ENCODE measurements at places on chromosomes 4 and X.
A peak's percentile ranks its signal among the peaks of the same experiment; 100 is the strongest.

GRCh38 chr4:91681091-91681490, 622.7 kb upstream of the GRID2 start:
- DNase-seq = no peak

DNA sequence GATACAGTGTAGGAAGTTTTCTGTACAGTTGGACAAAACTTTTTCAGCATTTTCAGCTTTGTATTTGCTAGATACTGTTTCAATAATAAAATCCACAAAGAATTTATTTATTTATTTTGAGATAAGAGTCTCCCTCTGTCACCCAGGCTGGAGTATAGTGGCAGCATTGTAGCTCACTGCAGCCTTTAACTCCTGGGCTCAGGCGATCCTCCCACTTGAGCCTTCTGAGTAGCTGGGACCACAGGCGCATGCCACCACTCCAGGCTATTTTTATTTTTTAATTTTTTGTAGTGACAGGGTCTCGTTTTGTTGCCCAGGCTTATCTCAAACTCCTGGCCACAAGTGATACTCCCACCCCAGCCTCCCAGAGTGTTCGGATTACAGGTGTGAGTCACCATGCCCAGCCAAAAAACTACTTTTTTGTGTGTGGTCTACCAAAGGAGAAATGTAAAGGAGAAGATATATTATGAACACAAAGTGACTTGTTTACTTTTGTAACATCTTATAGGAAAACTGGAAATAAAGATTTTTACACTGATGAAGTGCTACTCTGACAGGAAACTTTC, 13.0 kb upstream of the SOWAHD start:
- DNase-seq = no peak

DNA sequence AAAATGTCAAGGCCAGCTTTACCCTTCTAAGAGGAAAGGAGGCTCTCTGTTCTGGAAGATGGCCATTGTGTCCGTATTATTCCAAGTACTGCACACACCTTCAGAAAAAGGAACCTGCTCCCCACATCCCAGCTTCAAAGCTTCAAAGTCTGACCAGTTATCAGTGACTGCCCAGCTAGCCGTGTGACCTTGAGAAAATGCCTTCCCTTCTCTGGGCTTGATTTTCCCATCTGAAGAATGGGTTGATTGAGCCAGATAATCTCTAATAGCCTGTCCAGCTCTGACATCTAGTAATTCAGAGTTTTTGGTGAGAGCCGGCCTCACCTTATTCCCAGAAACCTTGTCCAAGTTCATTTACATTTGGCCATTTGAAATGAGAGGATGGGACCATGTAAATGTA, 3.0 kb downstream of the LONRF3 start:
- DNase-seq = no peak

GRCh38 chr4:81965911-81966310, 407.9 kb downstream of the HNRNPD start:
- no peak for DNase-seq

DNA sequence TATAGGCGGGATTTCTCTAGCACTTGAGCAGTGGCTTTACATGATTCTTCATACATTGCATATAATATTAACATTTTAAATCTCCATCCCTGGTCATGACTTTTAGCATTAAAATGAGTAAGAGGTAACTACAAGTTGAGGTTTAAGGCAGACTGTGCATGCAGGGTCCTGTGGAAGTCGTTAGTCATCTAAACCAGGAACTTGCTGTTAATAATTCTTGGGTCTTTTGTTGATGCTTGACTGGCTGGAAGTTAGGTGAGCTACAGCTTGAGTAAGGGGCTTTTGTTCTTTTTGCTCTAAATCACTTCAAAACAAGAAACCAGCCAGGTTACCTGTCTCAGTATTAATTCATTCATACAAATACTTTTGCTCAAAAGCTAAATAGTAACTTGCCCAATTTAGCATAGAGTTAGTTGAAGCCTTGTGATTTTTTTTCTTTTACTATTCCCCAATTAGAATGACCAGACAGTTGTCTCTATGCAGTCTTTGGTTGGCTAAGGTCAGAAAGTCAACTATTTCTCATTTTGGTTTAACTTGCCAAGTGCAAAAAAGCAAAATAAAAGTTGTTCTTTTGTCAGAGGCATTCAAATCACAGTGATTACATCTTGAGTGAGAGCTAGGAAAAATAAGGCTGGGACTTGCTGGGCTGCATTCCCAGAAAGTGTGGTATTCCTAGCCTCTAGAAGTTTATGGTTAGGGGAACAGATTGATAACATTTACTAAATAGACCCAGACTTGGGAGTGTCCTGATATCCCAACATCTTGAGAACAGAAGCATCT, 516.9 kb downstream of the PDHA2 start:
- DNase-seq = no peak

DNA sequence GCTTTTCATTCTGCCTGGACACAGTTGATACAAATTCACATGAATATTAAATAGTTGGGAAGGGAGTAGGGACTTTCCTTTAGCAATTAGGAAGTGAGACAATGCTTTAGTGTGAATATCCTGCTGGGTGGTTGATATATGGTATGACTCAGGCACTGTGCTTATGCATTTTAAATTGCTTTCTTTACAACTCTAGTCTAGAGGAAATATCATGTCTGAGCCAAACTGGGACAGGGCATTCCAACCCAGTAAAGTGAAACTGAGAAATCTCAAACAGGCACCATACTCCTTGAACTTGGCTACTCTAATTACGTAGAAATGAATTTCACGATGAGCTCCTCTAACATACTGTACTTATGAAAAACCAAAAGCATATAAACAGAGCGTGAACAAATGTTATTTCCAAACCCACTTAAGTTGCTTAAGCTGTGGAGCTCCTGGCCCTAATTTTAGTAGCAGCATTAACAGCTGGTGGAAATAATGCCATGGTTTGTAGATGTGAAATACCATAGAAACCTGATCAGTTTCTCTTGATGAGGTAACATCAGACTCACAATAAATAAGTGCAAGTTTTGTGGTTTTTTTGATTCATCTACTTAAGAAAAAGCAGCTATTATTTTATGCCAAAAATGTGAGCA, 242.9 kb upstream of the GK2 start:
- DNase-seq = no peak

DNA sequence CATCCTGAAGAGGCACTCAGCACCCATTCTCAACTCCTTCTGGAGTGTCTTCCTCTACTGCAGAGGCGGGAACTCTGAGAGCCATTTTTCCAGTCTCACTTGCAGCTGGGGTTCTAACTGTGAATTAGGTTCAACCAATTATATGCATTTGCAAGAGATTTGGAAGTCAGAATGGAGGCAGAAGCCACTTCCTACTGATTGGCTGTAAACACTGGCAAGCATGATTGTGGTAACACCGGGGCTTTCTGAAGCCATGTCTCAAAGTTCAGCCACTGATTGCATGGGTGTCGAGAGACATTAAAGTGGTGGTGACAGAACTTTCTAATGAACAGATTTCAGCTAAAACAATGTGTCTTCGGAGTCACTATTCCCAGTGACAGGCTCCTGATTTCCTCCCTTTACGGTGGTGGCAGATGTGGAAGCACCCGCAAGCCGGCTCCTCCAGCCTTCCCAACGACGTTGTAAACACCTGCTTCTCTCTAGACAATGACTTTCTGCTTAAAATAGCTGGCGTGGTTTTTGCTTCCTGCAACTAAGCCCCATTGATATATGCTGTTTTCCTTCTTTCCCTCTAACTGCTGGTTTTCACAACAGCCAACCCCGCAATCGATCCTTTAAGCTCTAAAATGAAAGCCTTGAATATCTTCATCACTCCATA, 92.0 kb downstream of the IRF2 start:
- DNase-seq = no peak

GRCh38 chrX:45954026-45954425, 591.2 kb downstream of the ZNF674 start:
- DNase-seq = no peak

GRCh38 chrX:40278340-40279090, 180.8 kb upstream of the BCOR start:
- peak; percentile 26 for DNase-seq

DNA sequence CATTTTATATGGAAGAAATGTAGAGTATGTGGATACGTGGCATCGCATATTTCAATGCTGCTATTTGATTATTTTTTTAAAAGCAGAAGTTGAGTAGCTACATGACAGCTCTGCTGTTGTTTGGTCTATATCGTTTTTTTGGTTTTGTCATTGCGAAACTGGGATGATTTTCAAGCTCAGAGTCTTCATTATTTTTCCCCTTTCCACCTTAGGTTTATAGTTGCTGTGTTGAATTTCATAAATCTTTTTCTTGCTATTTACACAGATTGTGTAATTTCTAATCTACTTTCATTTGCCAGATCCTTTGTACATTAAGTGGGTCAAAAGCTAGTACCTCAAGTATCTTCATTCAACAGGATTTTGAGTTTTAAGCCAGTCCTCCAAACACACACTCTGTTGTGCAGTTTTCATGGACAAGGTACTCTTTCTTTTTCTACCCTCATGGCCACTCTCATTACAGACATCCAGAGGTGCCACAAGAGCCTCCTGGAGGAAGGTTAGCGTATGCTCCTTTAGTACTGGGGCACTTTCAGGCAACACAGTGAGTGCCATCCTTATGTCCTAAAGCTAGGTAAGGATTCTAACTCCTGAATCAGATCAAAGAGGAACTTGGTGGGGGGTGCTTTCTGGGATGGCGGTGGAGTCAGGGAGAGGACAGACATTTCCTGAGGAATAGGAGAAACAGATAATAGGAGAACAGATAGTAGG, 123.2 kb downstream of the FHIP1A start:
- no peak for DNase-seq

DNA sequence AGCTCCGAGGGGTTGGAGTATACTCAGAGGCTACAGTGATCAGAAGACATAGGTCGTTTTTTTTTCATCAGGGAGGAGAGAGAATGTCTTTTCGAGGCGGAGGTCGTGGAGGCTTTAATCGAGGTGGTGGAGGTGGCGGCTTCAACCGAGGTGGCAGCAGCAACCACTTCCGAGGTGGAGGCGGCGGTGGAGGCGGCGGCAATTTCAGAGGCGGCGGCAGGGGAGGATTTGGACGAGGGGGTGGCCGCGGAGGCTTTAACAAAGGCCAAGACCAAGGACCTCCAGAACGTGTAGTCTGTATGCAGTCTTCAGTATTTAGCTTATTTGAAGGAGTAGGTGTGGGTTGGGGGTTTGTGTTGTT, 500 bp downstream of the GAR1 start:
- no peak for DNase-seq

DNA sequence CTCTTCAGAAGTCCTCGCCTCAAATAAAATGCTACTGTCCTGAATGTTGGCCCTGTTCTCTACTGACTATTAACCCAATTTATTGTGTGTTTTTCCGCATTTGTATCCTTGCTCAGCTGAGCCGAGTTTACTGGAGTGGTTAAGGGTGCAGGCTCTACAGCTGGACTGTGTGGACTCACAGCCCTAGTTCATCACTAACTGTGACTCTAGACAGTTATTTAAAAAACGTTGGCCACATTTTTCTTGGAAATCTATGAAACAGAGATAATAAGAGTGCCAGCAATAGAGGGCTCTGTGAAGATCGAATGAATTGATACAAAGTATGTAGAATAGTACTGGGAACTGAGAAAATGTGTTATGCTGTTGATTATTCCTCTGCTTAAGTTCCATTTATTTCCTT, 2.9 kb upstream of the GUF1 start:
- DNase-seq = no peak

DNA sequence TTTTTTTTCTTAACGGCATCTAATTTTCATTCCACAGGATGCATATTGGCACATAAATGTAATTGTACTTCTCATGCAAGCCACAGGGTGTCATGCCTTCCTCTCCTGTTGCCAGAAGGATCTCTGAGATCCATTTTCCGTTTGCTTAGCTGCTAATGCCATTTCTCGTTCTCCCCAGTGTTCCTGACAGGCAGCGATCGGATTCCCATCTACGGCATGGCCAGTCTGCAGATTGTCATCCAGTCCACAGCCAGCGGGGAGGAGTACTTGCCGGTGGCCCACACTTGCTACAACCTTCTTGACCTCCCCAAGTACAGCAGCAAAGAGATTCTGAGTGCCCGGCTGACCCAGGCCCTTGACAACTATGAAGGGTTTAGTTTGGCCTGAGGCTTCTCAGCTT, 8.9 kb upstream of the NAP1L5 start:
- no peak for DNase-seq

GRCh38 chrX:122203399-122203798, 980.7 kb upstream of the GRIA3 start:
- no peak for DNase-seq

DNA sequence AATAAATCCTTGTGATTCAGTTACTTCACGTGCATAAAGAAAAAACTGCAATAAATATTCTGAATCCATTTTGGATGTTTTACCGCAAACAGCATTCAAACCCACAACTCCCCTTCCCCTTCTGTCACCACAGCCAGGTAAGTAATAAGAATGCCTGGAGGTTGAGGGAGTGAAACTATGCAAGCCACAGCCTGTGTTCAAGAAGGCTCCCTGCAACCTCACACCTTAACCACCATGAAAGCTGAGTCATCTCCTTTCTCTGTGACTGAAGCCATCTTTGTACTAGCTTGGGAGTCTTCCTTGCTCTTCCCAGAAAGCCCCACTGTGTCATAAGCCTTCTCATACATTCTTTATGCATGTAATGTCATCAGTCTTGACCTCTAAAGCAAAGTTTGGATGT, 297.0 kb upstream of the PUDP start:
- DNase-seq = no peak

- DNase-seq = no peak
Observed at GRCh38 chrX:3697220-3697684, 16.2 kb downstream of the PRKX start.

All from activated CD8-positive, alpha-beta memory T cell treated with anti-CD3 and anti-CD28 coated beads for 1 hour (primary cell).